ENCODE measurements at places on chromosomes 12 and 14.

DNA sequence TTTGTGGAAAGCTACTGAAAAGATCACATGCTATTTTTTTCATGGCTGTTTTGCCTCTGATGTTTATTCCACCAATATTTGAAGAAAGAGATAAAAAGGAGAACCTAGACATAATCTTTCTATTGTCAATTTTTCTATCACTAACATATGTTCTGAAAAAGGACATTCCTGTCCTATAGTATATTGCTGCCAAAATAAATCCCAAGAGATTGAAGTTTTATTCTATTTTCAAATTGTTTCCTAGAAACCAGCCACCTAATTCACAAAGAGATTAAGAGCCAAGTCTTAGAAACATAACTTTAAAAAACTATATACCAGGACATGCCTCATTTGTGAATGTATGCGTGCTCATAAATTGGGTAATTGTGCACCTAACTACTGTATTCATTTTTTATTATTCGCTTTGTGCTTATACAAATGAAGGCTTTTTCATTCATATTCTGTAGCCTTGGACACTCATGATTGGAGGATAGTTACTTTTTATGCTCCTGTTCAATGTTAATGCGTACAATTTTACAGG, 200.7 kb downstream of the FUT8 start:
- DNase-seq = no peak

GRCh38 chr12:63862187-63862968, 17.9 kb downstream of the SRGAP1 start:
- DNase-seq = no peak

- no peak for DNase-seq
Measured at GRCh38 chr12:77060883-77061240, 4.5 kb downstream of the E2F7 start.

- peak; percentile 96 for DNase-seq
Measured at GRCh38 chr14:21525962-21526671, at the start of gene SALL2. Gene SALL2, minus strand, starts transcription at chr14:21526346. Its CDS starts 219 bp downstream, at chr14:21526127.

DNA sequence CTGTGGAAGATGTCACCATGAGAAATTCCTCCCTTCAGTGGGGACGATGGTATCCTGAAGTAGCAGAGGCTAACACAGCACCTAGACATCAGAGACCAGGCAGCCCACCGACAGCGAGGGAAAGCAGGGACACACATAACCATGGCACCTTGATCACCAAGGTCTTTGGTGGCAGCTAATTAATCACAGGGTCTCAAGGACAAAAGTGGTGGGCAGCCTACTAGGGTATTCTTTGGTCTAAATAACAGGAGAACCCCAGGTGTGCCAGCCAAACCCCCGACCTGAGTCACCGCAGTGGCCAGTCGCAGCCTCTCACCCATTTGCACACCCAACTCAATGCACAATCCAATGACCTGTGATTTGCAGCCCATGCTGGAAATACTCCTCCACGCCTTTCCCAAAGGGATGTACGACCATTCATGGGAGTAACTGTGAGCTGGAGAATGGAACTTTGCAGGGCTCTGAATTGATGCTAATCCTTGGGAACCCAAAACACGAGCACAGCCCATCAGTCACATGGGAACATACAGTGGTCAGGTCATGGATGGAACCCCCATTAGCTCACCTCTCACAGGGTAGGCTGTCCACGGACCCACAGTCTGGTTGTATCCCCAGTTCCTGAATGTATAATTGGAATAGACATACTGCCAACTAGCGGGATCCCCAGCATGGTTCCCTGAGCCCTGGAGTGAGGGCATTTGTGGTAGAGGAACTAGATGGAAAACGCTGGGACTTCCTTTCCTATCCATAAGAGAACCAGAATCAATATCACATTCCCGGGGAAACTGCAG, 58.7 kb upstream of the C14orf180 start:
- no peak for DNase-seq

DNA sequence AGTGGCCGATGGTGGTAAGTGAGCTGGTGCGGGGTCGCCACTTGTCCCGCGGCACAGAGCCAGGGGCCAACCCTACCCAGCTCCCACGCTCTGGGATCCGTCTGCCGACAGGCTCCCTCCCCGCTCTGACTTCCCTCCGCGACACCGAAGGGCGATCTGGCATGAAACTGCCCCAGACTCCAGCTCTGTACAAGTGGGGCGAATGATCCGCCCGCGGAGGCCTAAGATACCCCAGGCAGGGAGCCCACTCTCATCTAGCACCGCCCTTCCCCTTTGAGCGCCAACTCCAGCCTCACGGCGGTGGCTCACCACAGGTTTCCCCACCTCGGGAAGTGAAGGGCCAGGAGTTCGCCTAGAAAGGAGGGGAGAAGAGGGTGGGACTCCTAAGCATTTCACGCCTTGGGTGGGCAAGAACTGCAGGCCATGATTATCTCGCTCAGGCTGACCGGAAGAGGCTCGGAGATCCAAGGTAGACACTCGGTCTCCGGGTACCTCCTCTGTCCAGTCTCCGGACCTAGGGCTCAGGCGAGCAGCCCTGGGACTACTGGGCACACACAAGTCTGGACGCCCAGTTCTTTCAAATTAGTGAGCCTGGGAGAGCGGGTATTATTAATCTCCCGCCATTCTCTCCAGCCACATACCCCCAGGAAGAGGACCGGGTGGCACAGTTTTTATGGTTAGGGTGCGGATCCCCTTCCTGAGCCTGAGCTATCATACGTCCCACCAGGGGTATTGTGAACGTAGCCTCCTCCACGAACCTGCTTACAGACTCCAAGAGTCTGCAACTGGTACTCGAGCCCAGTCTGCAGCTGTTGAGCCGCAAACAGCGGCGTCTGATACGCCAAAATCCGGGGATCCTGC, 849 bp downstream of the WNT1 start:
- no peak for DNase-seq

Measured in cerebellum (tissue), 4 donors.